GM23338 (cell line): ENCODE measurements at places on chromosomes 1 and 21. TPM values are rescaled to one million over a fixed set of nuclear protein-coding genes. Genes with fewer than 3 reads are reported as not detected.

WNT3A gene
- 0.07 and 0.12 TPM in 2 replicates for total RNA-seq

DNA sequence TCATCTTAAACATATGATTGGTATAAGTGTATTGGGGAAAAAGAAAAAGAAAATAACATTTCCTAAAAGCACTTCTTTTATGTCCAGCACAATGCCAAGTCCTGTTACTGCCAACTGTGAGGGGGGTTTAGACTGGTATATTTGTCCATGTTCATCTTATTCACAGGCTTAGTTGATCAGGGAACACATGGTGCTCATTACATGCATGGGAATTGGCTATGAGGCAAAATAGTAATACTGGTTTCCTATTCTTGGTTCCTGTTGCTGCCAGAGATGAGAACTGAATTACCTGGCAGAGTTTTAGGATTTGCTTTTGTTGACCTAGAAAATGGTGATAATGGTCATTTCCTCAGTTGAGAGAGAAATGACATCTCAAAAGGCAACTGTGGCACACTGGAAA, 398.8 kb downstream of the DUSP10 start:
- H3K27me3 ChIP-seq = no peaks in the 10 kb centered on the region
- H3K4me1 ChIP-seq = no peaks in the 10 kb centered on the region
- no peak for DNase-seq
- no peak overlapping the region for H3K4me3 ChIP-seq
- H3K36me3 ChIP-seq = no peaks in the 10 kb centered on the region
- no peak overlapping the region for H3K27ac ChIP-seq

- H3K4me3 ChIP-seq = no peak overlapping the region
- H3K36me3 ChIP-seq = no peaks in the 10 kb centered on the region
- H3K4me1 ChIP-seq = peaks cover 5% of the 10 kb centered on the region; the same call in 1 of the 2 replicates
- no peak overlapping the region for H3K27ac ChIP-seq
- H3K27me3 ChIP-seq = no peaks in the 10 kb centered on the region
Measured at GRCh38 chr1:217989510-217989909, 295.6 kb upstream of the RRP15 start.

GRCh38 chr1:209790286-209791193, 6.2 kb upstream of the C1orf74 start:
- H3K4me3 ChIP-seq = no peak overlapping the region
- H3K4me1 ChIP-seq = no peaks in the 10 kb centered on the region

DNA sequence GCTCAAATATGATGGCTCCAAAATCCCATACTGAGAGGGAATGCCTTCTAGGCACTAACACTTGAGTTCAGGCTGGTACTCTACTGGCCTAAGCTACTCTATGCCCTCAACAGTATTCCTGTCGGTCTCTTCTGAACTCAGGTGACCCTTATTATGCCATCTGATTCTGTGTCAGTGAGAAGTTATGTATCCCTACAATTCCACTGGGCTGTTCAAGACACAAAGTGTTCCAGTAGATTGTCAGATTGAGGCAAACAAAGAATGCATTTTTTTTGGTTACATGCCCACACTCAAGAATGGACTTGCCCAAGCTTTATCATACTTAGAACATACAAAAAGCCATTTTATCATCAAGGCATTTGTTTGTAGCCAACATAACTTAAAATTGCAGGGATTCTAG, 553.8 kb upstream of the PRMT6 start:
- no peaks in the 10 kb centered on the region; the same call in 1 of the 2 replicates for H3K4me1 ChIP-seq
- H3K27me3 ChIP-seq = no peaks in the 10 kb centered on the region
- DNase-seq = no peak

- no peak overlapping the region for H3K4me3 ChIP-seq
- no peak for DNase-seq
- H3K27me3 ChIP-seq = no peaks in the 10 kb centered on the region
- no peaks in the 10 kb centered on the region for H3K36me3 ChIP-seq
- peaks cover 8% of the 10 kb centered on the region; the same call in 1 of the 2 replicates for H3K4me1 ChIP-seq
Measured at GRCh38 chr1:209770636-209771415, 13.5 kb downstream of the C1orf74 start.

DNA sequence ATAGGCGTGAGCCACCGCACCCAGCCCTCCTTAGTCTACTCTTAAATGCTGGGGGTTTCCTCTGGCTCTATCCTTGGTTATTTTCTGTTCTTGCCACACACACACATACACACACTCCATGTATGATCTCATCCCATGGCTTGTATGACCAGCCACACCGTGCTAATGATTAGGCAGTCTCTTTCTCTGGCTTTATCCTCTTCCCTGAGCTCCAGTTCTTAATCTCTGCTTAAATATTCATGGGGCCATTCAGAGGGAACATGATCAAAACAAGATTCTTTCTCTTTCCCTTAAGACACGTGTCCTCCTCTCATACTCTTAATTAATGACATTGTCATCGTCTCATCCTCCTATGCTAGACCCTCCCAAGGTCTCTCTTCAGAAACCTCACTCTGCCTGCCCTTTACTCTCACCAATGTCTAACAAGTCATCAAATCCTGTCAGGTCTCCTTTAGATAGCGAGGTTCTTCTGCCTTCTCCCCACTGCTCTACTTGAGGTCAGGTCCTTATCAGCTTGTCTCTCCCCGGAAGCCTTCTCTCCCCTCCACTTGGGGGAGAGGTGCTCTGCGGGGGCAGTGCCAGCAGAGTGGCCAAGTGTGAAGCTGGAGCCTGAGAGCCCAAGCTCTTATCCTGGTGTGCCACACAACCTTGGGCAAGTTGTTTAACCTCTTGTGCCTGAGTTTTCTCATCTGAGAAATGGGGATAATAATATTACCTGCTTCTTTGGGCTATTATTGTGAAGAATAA, 83.0 kb upstream of the GNG12 start:
- no peaks in the 10 kb centered on the region for H3K4me1 ChIP-seq
- no peak overlapping the region for H3K4me3 ChIP-seq
- H3K27me3 ChIP-seq = no peaks in the 10 kb centered on the region
- no peak for DNase-seq
- H3K36me3 ChIP-seq = no peaks in the 10 kb centered on the region

DNA sequence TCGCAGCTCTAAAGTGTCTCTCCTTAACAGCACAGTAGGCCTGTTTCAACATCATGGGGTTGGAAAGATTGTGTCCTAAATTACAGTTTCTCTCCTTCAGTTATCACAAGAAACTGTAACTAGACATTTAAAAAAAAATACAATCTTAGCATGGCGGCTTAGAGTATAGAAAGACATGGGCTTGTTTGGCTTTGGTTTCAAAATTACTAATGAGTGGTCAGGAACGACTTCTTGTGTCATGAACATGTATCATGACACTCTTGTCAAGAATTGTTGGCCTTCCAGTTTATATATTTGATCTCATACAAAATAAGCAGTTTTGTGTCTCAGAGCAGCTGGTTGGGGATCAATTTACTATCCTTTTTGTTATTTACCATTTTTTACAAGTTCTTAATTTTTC, 2.1 kb downstream of the GJA8 start:
- DNase-seq = no peak
- H3K4me1 ChIP-seq = no peaks in the 10 kb centered on the region
- H3K27me3 ChIP-seq = no peaks in the 10 kb centered on the region
- H3K36me3 ChIP-seq = no peaks in the 10 kb centered on the region

DNA sequence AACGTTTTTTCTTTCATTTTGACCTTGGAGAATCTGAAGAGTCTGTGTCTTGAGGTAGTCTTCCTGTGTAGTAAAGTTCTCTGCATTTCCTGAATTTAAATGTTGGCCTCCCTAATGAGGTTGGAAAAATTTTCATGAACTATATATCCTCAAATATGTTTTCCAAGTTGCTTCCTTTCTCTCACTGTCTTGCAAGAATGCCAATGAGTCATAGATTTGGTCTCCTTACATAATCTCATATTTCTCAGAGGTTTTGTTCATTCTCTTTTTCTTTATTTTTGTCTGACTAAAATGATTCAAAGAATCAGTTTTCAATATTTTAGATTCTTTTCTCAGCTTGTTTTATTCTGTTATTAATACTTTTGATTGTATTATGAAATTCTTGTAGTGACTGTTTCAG, 87.6 kb downstream of the DRAM2 start:
- H3K4me3 ChIP-seq = no peak overlapping the region
- no peaks in the 10 kb centered on the region for H3K36me3 ChIP-seq
- no peaks in the 10 kb centered on the region for H3K4me1 ChIP-seq
- no peak for DNase-seq

GRCh38 chr21:24955275-24955961, 651.9 kb downstream of the MRPL39 start:
- H3K36me3 ChIP-seq = no peaks in the 10 kb centered on the region
- H3K27me3 ChIP-seq = no peaks in the 10 kb centered on the region
- H3K27ac ChIP-seq = no peak overlapping the region
- no peaks in the 10 kb centered on the region for H3K4me1 ChIP-seq
- no peak for DNase-seq

GRCh38 chr21:15667819-15668218, 62.0 kb upstream of the USP25 start:
- H3K36me3 ChIP-seq = no peaks in the 10 kb centered on the region
- no peaks in the 10 kb centered on the region for H3K27me3 ChIP-seq
- no peak for DNase-seq
- no peaks in the 10 kb centered on the region for H3K4me1 ChIP-seq

DNA sequence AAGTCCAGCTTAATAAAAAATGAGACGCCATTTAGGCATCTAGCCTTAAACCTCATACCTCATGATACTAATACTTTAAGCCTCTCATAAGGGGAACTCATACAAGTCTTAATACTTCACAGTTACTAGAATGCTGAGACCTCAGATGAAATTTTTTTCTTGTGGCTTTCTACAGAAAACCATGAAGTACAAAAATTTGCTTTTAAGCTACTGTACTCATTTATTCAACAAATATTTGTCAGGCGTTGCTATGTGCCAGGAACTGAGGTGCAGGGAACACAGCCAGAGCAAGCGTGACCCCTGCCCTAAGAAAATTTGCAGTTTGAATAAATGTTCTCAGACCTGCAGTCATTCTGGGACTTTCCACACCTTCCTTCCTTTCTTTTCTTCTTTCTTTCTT, 150.6 kb downstream of the MRPL39 start:
- H3K27ac ChIP-seq = no peak overlapping the region
- no peaks in the 10 kb centered on the region for H3K27me3 ChIP-seq
- H3K36me3 ChIP-seq = no peaks in the 10 kb centered on the region
- H3K4me1 ChIP-seq = no peaks in the 10 kb centered on the region
- H3K4me3 ChIP-seq = no peak overlapping the region

GRCh38 chr1:41780322-41780721, 138.4 kb downstream of the HIVEP3 start:
- H3K27ac ChIP-seq = no peak overlapping the region
- H3K4me1 ChIP-seq = no peaks in the 10 kb centered on the region
- H3K36me3 ChIP-seq = no peaks in the 10 kb centered on the region
- no peaks in the 10 kb centered on the region for H3K27me3 ChIP-seq
- DNase-seq = no peak
